ENCODE measurements at places on chromosomes 7 and 10.

- peak; percentile 70 for DNase-seq
Measured at GRCh38 chr10:128210215-128211063, 84.2 kb upstream of the MKI67 start.

- no peak for DNase-seq
Measured at GRCh38 chr7:117724898-117725297, 148.3 kb downstream of the CTTNBP2 start.

DNA sequence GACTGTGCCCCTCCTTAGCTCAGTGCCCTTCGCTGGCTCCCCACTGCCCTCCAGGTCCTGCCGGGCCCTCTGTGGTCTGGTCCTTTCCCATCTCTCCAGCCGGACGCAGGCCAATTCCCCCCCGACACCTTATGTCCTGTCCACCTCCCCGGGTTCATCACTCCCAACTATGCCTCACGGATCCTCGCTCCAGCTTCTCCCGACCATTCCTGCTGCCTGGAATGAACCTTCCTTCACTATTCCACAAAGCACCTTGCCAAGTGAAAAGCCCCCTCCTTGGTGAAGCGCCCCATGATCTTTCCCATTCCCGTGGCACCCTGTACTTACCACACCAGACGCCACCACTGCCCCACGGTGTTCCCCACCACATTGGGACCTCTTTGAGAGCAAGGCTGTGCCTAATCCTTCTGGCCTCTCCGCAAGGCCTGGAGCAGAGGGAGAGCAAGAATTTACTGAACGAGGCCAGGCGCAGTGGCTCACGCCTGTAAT is 47.2 kb downstream of the TMEM270 start:
- DNase-seq = no peak

- DNase-seq = no peak
Measured at GRCh38 chr10:104639590-104640338, 1.3 kb upstream of the SORCS3 start.

DNA sequence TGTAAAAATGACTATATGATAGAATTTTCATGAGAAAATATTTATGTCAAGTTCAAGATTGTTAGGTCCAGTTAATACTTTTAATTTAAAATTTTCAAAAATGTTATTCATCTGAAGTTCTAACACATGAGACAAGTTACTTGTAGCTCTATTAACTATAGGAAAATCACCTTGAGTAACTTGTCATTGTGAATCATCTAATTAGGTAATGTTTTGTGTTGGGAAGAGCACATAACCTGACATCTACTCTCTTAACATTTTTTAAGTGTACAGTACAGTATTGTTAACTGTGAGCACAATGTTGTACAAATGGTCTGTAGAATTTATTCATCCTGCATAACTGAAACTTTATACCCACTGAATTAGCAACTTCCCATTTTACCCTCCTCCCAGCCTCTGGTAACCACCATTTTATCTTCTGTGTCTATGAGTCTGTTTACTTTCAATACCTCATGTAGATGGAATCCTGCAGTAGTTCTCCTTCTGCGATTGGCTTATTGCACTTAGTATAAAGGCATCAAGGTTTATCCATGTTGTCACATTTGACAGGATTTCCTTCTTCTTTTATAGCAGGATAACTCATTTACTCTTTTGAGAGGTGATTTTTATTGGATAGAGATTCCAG is 54.6 kb downstream of the ARL4A start:
- DNase-seq = no peak

- no peak for DNase-seq
Measured at GRCh38 chr7:76252021-76252420, 50.3 kb downstream of the SRRM3 start.

- DNase-seq = no peak
Measured at GRCh38 chr10:693506-693905, 4.0 kb upstream of the DIP2C start.

GRCh38 chr7:112770051-112770450 is 20.1 kb downstream of the TMEM168 start:
- DNase-seq = no peak

GRCh38 chr10:76086761-76087639 is 655.6 kb downstream of the LRMDA start:
- DNase-seq = peak; percentile 3

- DNase-seq = no peak
Measured at GRCh38 chr10:95278061-95278988, 12.5 kb downstream of the PDLIM1 start.

DNA sequence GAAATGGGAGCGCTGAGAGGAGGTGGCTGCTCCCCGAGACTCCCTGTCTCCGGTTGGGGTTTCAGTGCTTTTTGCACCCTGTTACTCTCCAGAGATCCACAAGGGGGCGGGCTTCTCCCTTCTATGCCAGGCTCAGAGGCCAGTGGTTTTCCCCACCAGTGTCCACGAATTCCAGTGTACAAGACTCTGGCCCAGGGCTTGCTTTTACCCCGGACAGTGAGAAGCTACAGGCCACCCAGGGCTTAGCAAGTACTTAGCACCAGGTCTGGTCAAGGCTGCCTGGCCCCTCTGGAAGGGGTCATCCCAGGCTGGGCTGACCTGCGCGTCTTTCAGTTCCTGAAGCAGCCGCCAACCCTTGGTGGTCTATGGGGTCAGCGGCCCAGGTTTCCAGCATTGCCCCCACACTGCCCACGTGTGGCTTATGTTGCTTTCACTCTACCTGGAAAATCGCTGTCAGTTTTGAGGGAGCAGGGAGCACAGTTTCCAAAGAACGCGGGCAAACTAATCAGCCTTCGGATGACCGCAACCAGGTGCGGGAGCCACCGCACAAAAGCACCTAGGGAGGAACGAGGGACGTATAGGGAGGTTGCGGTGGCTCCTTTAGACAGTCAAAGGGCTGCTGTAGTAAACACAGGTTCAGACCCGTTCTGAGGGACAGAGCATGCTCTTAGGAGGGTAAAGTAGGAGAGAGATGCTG is 6.8 kb downstream of the CYP26A1 start:
- peak; percentile 40 for DNase-seq
